ENCODE measurements at places on chromosomes 1 and 21. TPM values are rescaled to one million over a fixed set of nuclear protein-coding genes. Genes with fewer than 3 reads are reported as not detected.
A peak's percentile ranks its signal among the peaks of the same experiment; 100 is the strongest.

The GPR161 gene
- total RNA-seq, result 1.4 TPM

The NR0B2 gene
- total RNA-seq, result not detected

The ITGB2 gene
- 287 TPM for total RNA-seq

The HES5 gene
- total RNA-seq, result not detected

The CENPL gene
- 36.2 TPM for total RNA-seq

The OR10Z1 gene
- not detected for total RNA-seq

The NFASC gene
- 0.23 TPM for total RNA-seq

The PLA2G5 gene
- total RNA-seq, result not detected

DNA sequence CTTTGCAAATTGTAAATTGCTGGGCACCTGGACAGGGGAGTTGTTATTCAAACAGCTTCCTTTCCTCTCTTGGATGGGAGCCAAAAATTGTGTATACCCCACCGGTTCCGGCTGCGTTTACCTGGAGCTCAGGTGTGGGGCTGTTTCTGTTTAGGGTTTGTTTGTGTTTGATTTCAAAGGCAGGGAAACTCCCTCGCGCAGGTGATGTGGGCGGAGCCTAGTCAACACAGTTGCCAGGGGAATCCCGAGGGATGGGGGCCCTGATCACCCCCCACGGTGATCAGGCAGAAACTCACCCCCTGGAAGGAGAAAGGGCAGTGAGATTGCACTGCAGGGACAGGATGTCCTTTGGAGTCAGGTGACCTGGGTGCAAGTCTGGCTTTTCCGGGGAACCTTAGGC lies 28.3 kb downstream of the CDCP2 start:
- H3K4me3 ChIP-seq, result no peak overlapping the region
- H3K27ac ChIP-seq, result no peak overlapping the region
- DNase-seq, result no peak
- no peaks in the 10 kb centered on the region for H3K36me3 ChIP-seq

DNA sequence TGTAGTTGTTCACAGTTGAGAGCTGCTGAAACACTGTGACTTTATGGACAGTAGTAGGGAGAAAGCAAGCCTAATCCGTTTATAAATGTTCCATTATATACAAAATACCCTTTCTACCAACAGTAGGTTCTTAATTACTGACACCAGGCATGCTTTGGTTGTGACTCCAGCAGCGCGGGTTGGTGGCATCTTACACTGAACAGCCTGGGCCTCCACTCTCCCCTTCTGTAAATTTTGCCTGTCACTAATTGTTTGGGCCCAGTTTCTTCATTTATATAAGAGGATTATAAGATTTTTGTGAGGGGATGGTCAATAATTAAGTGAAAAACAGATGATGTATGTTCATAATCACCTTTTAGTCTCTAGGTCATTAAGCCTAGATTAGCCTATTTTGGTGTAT lies 58.2 kb downstream of the ITSN1 start:
- H3K4me1 ChIP-seq, result no peaks in the 10 kb centered on the region
- no peak for DNase-seq
- H3K36me3 ChIP-seq, result no peaks in the 10 kb centered on the region

GRCh38 chr1:202760589-202760988 lies 47.6 kb downstream of the KDM5B start:
- H3K4me1 ChIP-seq, result no peaks in the 10 kb centered on the region
- H3K36me3 ChIP-seq, result peaks cover 6% of the 10 kb centered on the region
- H3K27me3 ChIP-seq, result no peaks in the 10 kb centered on the region
- DNase-seq, result no peak

GRCh38 chr1:21126324-21126723 lies 50.4 kb downstream of the EIF4G3 start:
- peaks cover 9% of the 10 kb centered on the region for H3K36me3 ChIP-seq
- DNase-seq, result no peak
- no peak overlapping the region for H3K4me3 ChIP-seq
- H3K4me1 ChIP-seq, result no peaks in the 10 kb centered on the region

GRCh38 chr1:204390751-204391466 lies 20.7 kb downstream of the PPP1R15B start:
- no peak overlapping the region for H3K4me3 ChIP-seq
- no peaks in the 10 kb centered on the region for H3K27me3 ChIP-seq
- no peak overlapping the region for H3K27ac ChIP-seq
- H3K4me1 ChIP-seq, result no peaks in the 10 kb centered on the region
- H3K36me3 ChIP-seq, result peaks cover 3% of the 10 kb centered on the region

DNA sequence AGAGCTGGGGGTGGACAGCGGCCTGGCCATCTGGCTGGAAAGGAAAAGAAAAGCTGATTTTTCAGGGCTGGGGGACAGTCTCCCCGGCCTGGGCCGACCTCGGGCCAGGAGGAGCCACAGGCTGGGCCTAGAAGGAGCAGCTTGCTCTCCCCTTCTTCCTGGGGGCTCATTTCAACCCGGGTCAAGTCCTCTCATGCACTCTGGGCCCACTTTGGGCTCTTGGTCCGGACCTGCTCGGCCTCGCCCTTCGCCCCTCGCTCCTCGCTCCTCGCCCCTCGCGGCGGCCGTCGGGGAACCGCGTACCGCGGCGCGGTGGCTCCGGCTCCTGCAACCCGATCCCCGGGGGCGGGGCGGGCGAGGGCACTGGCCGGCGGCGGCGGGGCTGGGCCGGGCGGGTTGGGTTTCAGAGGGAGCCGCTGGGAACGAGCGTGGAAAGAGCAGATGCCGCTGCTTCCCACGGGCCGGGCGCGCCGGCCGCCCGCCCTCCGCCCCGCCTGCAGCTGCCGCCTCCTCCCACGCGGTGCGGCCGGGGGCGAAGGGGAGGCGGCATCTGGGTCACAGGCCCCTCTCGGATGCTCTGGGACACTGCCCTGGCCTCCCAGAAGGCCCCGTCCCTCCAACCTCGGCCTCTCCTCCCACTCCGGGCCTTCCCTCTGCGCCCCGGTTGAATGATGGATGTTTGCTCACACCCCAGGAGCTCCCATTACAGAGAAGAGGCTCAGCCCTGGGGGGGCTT lies 6.6 kb downstream of the HEYL start:
- peaks cover 48% of the 10 kb centered on the region for H3K27me3 ChIP-seq
- peaks cover 25% of the 10 kb centered on the region for H3K4me1 ChIP-seq
- DNase-seq, result no peak
- H3K4me3 ChIP-seq, result no peak overlapping the region
- no peaks in the 10 kb centered on the region for H3K36me3 ChIP-seq

DNA sequence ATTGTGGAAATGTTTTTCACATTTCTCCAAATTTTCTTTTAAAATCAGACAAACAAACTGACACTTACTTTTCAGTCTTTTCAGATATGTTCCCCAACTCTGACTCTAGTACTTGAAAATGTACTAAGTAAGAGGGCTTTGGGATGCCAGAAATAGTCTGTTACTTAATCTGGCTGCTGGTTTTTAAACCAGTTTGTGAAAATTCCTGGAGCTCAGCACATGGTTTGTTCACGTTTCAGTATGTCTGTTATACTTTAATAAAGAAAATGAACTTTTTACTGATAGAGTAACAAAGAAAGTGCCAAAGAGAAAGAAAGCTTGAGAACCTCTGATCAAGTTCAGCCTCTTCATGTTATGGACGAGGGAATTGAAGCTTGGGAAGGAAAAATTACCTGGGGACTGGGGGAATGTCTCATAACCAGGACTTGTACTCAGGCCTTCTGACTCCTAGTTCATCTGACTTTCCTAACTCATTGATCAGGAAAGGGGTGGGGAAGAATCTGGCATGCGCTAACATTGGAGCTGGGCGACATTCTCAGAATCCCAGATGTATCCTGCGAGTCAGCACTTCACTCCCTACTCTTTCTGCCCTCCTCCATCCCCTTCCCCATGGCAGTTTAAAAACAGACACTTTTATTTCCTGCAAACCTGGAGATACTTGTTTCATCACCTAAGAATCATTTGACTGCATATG lies 30.8 kb upstream of the DNAJC6 start:
- peaks cover 12% of the 10 kb centered on the region for H3K27me3 ChIP-seq
- no peak for DNase-seq
- no peaks in the 10 kb centered on the region for H3K4me1 ChIP-seq
- no peaks in the 10 kb centered on the region for H3K36me3 ChIP-seq

DNA sequence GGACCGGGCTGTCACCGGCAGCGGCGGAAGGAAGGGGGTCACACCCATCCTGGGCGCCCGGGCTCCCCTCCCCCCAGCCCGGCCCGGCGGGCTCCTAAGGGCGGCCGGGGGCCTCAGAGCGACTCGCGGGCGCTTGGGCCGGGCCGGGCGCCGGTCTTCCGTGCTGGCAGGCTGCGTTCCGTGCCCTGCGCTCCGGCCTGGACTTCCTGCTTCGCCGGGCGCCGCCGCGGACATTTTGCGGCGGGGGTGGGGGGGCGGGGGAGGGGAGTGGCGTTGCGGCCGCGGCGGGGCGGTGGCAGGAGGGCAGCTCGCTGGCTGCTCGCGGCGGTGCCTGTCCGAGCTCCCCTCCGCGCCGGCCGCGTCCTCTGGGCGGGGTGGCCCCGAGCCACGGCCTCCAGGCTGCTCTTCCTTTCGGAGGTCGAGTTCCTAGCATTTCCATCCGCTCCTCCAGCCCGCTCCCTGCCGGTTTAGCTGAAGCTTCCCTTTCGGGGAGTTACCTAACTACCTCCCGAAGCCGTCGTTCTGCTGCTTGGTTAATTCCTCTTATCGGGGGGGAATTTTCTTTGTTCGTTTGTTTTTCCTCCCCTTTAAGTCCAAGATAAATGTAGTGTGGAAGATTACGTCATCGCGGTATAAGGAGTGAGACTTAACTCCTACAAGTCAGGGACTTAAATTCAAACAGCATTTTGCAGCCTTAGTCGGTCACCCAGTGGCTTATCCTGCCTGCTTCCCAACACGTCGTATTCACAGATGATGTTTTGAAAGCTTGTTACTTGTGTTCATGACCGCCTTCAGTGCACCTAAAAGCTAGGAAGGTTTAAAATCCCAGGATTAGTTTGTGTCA lies 730 bp downstream of the CDC42 start:
- H3K27ac ChIP-seq, result peak overlapping the region; percentile 99
- H3K4me1 ChIP-seq, result peaks cover 69% of the 10 kb centered on the region
- no peaks in the 10 kb centered on the region for H3K27me3 ChIP-seq
- H3K4me3 ChIP-seq, result peak overlapping the region; percentile 99

DNA sequence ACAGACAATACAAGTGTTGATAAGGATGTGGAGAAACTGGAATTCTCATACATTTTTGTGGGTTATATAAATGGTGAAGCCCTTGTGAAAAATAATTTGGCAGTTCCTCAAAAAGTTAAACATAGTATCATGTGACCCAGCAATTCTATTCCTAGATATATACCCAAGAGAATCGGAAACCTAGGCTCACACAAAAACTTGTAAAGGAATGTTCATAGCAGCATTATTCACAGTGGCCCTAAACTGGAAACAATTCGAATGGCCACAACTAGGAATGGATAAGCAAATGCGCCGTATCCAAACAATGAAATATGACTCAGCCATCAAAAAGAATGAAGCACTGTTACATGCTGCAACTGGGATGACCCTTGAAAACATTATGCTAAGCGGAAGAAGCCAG lies 3.9 kb upstream of the CD247 start:
- H3K4me1 ChIP-seq, result peaks cover 23% of the 10 kb centered on the region
- no peak for DNase-seq
- no peak overlapping the region for H3K4me3 ChIP-seq
- no peak overlapping the region for H3K27ac ChIP-seq

- peaks cover 1% of the 10 kb centered on the region for H3K36me3 ChIP-seq
- H3K4me1 ChIP-seq, result peaks cover 33% of the 10 kb centered on the region
- no peak for DNase-seq
- no peak overlapping the region for H3K27ac ChIP-seq
Observed at GRCh38 chr1:32774950-32775634, 42.1 kb downstream of the YARS1 start.

DNA sequence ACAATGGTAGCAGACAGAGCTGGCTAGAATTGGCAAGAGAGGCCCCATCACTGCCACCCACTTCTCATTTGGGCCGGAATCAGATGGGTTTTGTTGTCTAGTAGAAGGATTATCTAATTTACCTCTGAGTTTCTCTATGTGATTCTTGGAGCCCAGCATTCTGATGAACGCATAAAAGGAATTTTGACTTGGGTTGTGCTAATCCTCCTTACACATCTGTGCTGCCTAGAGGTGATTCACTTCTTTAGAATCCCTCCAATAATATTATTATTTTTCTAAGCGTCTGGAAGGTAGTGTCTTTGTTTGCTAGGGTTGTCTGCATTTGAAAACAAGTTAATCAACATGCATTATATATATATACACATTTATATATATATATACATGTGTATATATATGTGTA lies 118.1 kb downstream of the RUNX1 start:
- no peaks in the 10 kb centered on the region for H3K27me3 ChIP-seq
- no peaks in the 10 kb centered on the region for H3K36me3 ChIP-seq
- DNase-seq, result no peak

DNA sequence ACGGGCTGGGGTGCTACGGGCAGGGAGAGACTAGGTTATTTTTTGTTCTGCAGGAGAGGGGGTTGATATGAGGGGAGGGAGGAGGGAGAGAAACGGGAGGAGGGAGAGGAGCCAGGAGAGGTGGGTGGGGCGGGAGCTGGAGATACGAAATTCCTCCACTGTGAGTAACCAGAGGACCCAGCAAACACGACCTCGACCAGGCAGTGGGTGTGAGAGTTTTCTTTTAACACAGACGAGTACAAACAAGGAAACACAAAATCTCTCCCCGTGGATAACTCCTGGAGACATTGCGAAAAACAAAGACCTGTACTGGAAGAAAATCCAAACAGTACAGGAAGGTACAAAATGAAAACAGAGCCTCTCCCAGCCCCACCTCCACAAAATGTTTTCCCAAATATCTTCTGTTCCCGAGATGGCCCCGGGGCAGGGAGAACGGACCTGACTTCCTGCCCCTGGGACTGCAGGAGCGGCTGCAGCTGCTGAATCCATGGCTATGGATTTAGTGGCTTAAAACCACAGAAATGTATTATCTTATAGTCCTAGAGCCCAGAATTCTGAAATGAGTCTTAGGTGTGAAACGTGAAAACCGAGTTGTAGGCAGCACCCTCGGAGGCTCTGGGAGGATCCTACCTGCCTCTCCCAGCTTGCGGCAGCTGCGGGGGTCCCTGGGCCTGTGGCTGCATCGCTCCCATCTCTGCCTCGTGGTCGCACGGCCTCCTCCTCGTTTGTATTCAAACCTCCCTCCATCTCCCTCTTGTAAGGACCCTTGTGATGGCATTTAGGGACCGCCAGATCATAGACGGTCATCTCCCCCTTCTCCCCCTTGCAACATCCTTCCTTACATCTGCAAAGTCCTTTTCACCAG lies 82.2 kb downstream of the RIPK4 start:
- H3K27me3 ChIP-seq, result no peaks in the 10 kb centered on the region
- H3K36me3 ChIP-seq, result no peaks in the 10 kb centered on the region
- no peak for DNase-seq
- H3K4me3 ChIP-seq, result no peak overlapping the region
- no peak overlapping the region for H3K27ac ChIP-seq
- no peaks in the 10 kb centered on the region for H3K4me1 ChIP-seq

DNA sequence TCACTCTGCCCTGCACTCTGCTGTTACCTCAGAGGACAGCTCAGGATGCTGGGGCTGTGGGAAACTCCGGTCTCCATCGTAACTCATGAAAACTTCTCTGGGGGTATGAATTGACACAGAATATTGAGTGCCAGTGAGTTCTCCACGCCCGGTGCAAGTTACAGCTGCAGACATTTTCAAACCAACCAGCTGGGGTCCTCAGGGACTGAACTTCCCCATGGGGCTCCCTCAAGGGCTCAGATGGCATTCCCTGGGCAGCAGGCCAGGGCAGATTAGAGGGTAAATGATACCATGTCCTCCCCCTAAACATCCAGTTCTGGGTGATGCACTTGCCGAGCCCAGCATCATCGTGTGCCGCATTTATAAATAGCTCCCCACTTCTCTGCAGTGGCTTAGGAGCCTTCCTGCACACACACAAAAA lies 27.8 kb upstream of the CCSAP start:
- peaks cover 28% of the 10 kb centered on the region for H3K27me3 ChIP-seq
- no peak overlapping the region for H3K4me3 ChIP-seq
- DNase-seq, result no peak
- no peaks in the 10 kb centered on the region for H3K36me3 ChIP-seq
- H3K4me1 ChIP-seq, result no peaks in the 10 kb centered on the region
